ENCODE measurements at places on chromosomes 2 and 18.

- DNase-seq, result no peak
These were observed 9.5 kb upstream of the SMARCAL1 start for GRCh38 chr2:216402751-216403150.

DNA sequence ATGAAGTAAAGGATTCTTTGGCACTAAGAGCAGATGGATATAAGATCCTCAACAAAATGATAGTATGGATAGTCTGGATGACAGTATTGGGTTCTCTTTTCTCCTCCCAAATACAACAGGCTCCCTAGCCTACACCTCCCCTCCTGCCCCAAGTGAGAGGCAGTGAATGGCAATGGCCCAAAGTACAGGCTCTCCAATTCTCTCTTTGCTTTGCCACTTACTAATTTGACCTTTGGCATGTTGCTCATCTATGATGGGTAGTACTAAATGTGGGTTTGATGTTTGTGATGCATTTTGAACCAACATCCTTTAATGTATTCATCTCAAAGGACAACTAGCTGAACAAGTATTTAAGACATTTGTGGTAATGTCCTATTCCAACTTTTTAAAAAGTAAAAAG, 65.9 kb downstream of the EIF5B start:
- no peak for DNase-seq

- no peak for DNase-seq
These were observed 537.1 kb downstream of the EPHA4 start for GRCh38 chr2:221034973-221035372.

DNA sequence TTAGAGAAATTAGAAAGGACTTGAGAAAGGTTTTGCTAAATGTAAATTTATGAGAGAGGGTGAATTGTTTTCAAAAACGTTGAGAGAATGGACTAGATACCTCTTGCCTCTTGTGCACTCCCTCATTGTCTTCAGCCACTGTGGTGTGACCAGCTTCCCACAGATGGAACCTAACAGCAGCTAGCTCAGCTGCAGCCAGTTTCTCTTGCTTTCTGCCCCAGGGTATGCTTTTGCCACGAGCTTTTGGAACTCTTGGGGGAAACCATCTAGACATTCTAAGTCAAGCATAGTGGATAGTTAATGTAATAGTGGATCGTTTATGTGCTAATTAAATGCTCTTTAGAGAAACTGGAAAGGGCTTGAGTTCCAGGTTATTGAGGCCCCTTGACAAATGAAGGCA, 288.2 kb downstream of the CTNNA2 start:
- DNase-seq, result no peak

- DNase-seq, result no peak
These were observed 1.1 kb upstream of the NYAP2 start for GRCh38 chr2:225398372-225398771.

DNA sequence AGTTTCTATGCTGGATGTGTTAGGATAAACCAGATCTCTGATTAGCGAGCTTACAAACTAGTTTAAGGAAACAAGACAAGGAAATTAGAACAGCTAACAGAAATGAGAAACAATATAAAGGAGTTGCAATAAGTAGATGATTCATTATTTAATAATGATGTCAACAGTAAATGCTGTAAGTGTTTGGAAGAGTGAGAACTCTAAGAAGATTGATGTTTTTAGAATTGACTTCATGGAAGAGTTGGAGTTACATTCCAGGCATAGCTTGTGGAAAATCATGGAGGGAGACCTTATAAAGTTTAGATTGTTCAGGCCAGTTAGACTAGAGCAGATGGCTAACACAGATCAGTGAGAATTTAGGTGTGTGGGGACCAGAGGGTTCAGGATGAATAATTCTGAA, 32.6 kb downstream of the PPP1R1C start:
- DNase-seq, result no peak

GRCh38 chr18:76754351-76754750, 68.0 kb upstream of the ZNF236 start:
- no peak for DNase-seq

All from NCI-H187 (cell line).